ENCODE measurements at places on chromosomes 5 and 9.

GRCh38 chr5:123285122-123286023 lies 137.8 kb downstream of the CEP120 start:
- no peak for DNase-seq

- peak; percentile 51 for DNase-seq
These were observed 271.8 kb downstream of the ZNF608 start for GRCh38 chr5:124474528-124475215.

DNA sequence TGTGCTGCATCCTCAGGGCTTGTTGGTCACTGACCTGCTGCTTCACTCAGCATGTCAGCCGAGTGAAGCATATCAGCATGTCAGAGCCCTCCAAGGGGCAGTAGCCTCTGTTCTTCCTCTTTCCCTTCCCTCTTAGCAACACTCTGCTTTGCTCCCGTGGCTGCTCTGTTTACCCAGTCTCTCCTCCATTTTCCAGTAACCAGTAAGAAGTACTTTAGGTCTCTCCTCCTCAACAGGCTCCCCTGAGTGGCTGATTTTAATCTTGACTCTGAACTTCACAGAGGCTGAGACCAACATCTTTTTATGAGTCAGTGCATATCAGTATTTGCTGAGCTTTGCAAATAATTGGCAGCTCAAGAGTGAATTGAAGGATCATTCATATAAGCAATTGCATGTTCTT lies 18.6 kb upstream of the ADRB2 start:
- DNase-seq, result no peak

DNA sequence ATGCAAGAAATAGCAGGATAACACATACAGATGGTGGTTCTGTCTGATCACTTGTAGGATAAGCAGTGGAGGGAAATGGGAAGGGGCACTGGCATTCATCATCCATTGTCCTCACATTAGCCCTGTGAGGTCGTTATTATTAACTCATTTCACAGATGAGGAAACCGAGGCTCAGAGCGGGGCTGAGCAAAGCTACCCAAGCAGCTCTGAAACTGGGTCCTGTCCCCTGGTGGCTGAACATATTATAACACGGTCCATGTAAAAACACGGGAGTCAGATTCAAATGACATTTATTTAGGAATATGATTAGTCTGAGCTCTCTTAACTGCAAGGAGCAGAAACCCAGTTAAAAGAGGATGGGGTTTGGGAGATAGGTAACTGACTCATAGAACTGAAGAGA lies 43.1 kb downstream of the HRH2 start:
- no peak for DNase-seq

DNA sequence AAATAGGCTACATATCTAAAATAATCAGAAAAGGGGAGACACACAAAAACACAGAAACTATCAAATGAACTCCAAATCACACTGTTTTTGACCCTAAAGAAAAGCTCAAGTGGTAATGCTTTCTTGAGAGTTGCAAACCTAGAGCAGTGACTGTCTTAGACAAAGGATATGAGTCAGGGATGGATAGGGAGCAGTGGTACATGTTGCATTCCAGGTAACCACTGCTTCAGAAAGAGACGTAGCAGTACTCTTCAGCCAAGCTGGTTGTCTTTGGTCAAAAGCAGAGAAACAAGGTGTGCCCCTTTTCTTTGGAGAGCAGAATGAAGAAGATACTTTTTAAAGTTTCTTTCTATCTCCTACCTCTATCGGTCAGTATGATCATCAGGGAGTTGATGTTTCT lies 1003.6 kb downstream of the CDH9 start:
- no peak for DNase-seq

All from NCI-H1694 treated with DMSO at 0.1 percent for 48 hours (cell line).